Fibroblast of skin of right biceps (primary cell): ENCODE measurements at places on chromosomes 4 and X.

- DNase-seq: peak; percentile 81
Observed at GRCh38 chr4:1842993-1843448, 12.9 kb downstream of the LETM1 start.

DNA sequence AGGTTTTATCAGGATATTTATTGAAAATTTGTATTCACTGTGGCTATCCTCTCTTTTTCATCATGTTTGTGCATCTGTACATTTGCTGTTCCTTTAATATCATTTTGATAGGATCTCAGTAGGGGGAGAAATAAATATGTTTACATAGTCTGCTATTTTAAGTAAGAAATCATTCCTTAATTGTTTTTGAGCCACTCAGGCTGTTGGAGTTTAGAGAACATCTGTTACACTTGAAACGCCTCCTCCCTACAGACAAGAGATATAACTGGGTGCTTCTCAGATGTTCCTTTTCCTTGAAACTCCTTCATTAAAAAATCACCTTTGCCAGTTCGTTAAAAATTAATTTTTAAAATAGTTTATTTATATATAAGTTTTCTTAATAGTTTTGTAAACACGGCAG lies 59.4 kb downstream of the QRFPR start:
- no peak for DNase-seq

GRCh38 chrX:138928737-138929459 lies 217.4 kb upstream of the FGF13 start:
- no peak for DNase-seq

GRCh38 chr4:158371158-158371557 lies 150.5 kb upstream of the RXFP1 start:
- DNase-seq: peak; percentile 55

GRCh38 chrX:124257924-124258702 lies 74.3 kb upstream of the TEX13D start:
- no peak for DNase-seq

DNA sequence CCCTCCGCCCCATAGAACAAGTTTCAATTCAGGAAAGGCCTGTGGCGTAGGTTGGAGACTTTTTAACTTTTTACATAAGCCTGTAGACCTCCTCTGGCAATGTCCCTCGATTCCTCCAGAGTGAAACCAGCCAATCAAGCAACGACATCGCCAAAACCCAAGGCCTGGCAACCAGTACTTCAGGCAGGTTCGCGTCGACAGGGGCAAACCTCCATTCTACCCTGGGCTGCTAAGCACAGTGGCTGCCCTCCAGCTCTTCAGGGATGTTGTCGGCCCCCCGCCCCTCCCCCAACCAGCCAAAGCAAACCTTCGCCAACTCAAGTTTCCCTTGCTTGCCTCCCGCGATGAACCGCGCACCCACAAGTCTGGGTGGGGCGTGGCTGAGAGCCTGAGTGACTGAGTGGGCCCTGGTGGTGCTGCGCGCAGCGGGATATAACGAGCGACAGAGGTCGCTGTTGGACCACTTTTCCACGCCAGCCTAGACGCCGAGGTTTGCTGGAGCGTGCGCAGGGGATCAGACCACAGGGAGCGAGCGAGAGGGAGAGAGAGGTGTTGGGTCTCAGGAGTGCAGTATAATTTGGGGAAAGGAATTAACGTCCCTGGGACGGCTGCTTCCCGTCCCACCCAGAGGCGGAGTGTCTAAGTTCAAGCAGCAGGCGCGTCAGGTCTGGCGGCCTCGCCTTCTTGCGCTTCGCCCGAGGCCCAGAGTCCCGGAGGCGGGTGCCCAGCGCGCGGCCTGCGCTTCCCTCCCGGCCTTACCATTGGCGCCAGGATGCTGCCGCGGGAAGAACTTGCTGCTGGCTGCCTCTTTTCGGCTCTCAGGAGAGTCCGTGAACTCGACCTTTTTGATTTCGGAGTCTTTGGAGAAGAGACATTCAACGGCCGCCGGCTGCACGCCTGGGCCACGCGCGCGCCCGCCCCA lies 9.0 kb upstream of the PITX2 start:
- DNase-seq: peak; percentile 84

DNA sequence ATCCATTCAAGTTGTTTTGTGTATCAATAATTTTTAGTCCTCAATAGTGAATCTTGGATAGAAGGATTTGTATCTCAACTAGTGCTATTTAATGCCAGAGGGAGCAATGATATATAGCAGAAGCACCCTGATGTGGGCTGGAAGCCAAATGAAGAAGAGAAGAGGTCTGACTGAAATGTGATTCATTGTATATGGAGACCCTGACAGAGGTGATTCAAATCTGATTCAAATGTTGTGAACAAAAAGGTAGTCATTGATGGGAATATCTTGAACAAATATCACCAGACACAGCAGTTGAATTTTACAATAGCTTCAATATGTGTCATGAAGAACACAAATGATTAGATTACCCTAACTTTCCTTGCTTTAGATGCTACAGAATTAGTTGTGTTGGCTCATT lies 27.5 kb upstream of the SULT1B1 start:
- DNase-seq: peak; percentile 53

DNA sequence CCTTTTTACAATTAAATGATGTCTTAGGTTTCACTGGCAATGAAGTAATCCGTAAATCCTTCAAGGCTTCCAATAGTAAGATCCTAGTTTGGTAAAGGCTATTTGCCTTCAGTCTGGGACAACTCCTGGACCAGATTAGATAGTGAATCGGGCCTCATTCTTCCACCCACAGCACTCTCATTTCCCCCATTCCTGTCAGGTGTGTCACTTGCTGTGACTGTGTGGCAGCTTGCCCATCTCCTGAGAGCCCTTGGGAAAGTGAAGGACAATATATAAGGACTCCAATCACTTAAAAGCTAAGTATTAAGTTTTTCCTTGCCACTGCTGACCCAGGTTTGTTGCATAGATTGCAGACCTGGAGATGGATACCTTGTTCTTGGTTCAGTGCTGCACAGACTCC lies 3.3 kb upstream of the GASK1B start:
- peak; percentile 63 for DNase-seq

- no peak for DNase-seq
Observed at GRCh38 chrX:104309169-104309568, 54.4 kb upstream of the ESX1 start.

GRCh38 chr4:110753466-110753865 lies 130.6 kb upstream of the PITX2 start:
- DNase-seq: peak; percentile 69

- DNase-seq: no peak
Observed at GRCh38 chr4:10054571-10055041, 33.3 kb upstream of the SLC2A9 start.

- no peak for DNase-seq
Observed at GRCh38 chrX:49066690-49067089, 7.1 kb downstream of the PRAF2 start.

- DNase-seq: no peak
Observed at GRCh38 chr4:112731715-112732114, 94.8 kb downstream of the LARP7 start.

DNA sequence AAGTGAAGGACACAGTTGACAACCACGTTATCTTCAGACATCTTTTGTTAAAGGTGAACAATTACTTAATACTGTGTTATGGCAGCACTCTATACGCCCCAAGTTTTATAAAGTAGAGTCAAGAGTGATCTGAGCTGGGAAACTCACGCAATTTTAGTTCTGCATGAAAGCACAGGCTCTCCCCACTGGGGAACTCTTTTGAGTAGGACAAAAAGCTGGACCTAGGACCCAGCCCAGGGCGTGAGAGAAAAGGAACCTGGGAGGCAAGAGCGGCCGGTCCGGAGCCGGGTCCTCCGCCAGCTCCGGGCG lies 152.6 kb upstream of the SLC4A4 start:
- no peak for DNase-seq

DNA sequence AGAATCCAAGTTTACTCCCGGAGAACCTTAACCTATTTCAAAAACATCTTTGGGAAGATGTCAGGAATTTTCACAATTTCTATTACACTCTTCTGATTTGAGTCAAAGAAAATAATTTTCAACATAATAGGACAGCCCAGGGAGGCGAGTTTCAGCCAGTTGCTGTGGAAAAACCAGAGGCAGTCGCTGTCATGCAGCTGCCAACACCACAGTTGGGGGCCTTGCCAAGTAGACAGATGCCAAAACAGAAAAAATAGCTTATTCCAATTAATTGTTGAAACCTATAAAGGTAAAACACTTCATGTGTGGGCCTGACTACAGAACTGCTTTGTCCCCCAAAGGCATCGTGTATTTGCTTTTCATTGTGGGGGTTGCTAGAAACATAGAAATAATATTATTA lies 225.8 kb downstream of the DMD start:
- no peak for DNase-seq

GRCh38 chr4:88897752-88898151 lies 159.2 kb downstream of the FAM13A start:
- DNase-seq: no peak
